ENCODE measurements at places on chromosomes 12 and 14. TPM values are rescaled to one million over a fixed set of nuclear protein-coding genes. Genes with fewer than 3 reads are reported as not detected.
A peak's percentile ranks its signal among the peaks of the same experiment; 100 is the strongest.

GZMB gene
- total RNA-seq = 811 TPM

KRT5 gene
- total RNA-seq = not detected

CPNE6 gene
- not detected for total RNA-seq

OGFOD2 gene
- 26.8 TPM for total RNA-seq

- peak; percentile 46 for DNase-seq
Observed at GRCh38 chr14:103527408-103528145, 1.4 kb upstream of the TRMT61A start.

GRCh38 chr12:93009533-93009932 lies 80.4 kb upstream of the EEA1 start:
- no peak for DNase-seq

GRCh38 chr12:75525263-75525662 lies 13.9 kb upstream of the KRR1 start:
- no peak for DNase-seq

P2RX2 gene
- total RNA-seq = not detected

PZP gene
- total RNA-seq = not detected

GRCh38 chr14:63480599-63480998 lies 62.6 kb downstream of the PPP2R5E start:
- no peak for DNase-seq

MGAT4C gene
- total RNA-seq = not detected

GRCh38 chr14:92702441-92702918 lies 45.9 kb downstream of the LGMN start:
- DNase-seq = no peak

GRCh38 chr14:105974902-105975301 lies 448.5 kb downstream of the TMEM121 start:
- peak; percentile 64 for DNase-seq

RTN1 gene
- total RNA-seq = not detected

NKX2-1 gene
- total RNA-seq = not detected

DEGS2 gene
- 0.99 TPM for total RNA-seq

GRCh38 chr12:65123435-65124063 lies 2.4 kb upstream of the WIF1 start:
- peak; percentile 48 for DNase-seq

DNA sequence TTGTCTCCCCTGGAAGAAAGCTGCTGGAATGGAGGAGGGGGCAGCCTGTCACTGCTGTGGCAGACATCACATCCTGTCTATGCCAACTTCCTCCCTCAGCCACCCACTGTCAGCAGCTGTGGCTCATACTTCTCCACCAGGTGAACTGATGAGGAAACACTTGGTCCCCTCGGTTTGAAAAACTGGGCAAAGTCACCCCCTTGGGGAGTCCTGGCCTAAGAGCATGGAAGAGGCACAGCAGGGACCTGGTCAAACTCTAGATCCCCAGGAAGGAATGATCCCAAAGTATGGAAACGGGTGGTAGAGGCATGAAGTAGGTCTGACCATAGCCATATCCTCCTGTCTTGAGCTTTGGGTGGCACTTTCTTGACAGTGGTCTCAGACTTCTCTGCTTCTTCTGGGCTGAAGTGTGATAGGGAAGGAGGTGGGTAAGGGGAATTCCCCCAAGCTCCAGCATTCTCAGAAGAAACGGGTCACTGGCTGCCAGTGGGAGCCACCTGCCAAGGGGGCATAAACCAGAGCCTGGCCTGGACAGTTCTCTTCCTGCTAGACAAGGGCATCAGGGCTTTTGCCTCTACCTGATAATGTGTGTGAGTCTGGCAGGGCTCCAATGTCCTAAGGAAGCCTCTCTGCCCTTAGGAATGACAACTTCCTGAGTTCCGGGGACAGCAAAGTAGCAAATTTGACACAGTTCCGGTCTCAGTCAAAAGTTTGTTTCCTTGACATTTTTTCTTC lies 36.0 kb downstream of the FMNL3 start:
- DNase-seq = peak; percentile 81

DNA sequence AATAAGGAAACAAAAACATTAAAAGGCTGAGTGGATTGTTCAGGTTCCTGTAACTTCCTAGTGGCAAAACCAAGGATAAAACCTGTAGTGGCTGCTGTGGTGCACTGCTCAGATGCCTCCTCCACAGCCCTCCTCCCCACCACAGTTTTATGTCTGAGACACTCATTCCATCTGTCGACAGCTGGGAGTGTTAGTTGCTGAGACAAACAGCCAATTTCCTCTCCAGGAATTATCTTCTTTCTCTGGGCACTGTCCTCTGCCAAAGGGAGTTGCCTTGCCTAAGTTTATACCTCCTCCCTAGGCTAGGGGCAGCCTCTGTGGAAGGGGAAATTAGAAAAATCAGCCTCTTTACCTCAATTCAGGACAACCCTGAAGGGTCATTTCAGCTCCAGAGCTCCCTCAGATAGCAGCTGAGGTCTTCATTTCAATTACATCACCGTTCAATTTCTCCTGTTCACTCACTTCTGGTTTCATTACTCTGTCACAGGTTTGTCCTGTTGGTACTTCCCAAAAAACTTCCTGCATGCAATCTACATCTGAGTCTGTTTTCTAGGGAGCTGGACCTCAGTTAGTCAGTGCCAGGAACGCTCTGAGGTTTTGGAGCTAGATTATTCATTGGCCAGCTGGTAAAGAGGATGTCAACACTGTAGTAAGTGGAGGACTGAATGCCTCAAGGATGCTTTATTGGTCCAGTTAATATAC lies 74.9 kb upstream of the ATP2B1 start:
- DNase-seq = no peak

DNA sequence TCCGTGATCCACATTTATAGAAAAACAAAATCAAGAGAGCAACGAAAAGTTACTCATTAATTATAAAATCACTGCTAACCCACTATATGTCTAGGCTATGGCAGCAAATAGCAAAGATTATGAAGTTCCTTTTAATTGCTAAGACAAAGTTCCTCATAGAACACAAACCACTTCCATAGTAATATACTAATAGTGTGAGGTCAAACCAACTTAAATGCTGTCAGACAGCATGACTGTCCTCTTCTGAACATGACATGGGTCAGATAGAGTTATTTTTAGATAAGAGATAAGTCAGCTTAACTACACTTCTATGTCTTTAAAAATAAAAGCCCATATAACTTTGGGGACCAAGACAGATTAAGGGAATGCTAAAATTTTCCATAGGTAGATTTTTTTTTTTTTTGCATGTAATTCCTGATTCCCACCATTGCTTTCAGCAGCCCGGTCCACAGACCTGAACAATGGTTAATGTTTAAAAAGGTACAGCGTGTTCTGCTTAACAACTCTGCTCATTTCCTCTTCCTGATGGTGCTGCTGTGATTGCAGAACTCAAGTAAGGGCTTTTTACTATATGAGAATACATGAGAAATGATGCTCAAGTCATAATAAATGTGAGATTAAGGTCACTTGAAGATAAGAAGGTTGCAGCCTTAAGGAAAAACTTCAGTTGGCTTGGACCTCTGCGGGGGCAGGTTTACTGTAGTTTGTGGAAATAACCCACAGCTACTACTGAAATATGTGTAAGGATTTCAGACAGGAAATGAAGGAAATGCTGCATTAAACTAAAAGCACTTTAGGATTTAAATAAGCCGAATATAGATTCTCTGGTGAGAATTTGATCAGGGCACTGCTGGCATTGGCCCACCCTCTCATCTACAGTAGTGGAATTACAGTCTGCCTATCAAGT lies 37.7 kb upstream of the DUSP6 start:
- DNase-seq = peak; percentile 41
